Spleen (tissue), 13 donors: ENCODE measurements at places on chromosomes 5 and 9. TPM values are rescaled to one million over a fixed set of nuclear protein-coding genes. Genes with fewer than 3 reads are reported as not detected.

DNA sequence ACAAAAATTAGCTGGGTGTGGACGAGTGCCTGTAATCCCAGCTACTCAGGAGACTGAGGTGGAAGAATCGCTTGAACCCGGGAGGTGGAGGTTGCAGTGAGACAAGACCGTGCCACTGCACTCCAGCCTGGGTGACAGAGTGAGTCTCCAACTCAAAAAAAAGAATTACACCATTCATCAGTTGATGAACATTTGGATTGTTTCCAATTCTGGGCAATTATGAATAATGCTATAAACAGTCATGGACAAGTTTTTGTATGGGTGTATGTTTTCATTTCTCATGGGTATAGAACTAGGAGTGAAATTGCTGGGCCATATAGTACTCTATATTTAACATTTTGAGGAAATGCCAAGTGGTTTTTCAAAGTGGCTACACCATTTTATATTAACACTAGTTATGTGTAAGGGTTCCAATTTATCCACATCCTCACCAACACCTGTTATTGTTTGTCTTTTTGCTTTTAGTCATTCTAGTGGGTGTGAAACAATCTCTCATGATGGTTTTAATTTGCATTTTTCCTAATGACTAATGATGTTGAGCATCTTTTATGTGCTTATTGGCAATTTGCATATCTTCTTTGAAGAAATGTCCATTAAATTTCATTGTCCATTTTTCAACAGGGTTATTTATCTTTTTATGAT is 9.0 kb upstream of the CCDC125 start:
- no peak overlapping the region for H3K4me3 ChIP-seq
- no peaks in the 10 kb centered on the region for H3K4me1 ChIP-seq
- no peaks in the 10 kb centered on the region for H3K36me3 ChIP-seq
- no peak overlapping the region for H3K27ac ChIP-seq
- no peaks in the 10 kb centered on the region for H3K27me3 ChIP-seq

DNA sequence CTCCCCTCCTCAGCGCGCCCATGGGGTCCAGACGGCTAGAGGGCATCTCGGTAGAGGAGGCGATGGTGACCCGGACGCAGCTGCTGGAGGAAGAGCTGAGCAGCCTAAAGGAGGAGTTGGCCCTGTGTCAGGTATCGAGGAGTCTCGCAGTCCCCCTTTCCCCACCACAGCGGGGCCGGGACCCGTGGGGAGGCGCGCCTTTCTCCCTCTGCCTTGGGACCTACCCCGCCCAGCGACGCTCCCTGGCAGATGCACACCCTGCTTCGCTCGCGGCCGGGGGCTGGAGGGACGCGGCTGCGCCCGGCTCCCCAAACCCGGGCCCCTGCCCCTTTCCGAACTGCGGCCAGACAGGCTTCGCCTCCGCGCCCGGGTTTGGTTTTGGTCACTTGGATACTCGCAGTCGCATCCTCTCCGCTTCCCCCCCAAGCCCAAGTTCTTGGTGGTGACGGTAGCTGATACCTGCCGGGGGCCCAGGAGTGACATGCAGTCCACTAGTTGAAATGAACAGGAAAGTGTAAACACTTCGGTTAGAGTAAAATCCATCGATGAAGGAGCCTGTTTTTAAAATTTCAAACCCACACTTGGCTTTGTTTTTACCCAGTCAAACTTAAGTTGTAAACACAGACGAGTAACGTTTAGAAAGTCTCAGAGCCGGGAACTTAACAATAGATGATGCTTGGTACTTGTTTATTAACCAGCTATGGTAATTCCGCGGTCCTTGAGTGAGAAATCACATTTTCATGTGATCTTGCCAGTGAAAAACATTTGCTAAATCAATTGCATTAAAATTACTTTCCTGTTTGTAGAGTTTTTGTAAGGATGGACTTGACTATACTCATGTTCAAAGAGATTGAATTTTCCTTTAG is 688 bp downstream of the CNTLN start:
- peak; percentile 81 for DNase-seq
- H3K27ac ChIP-seq, result peak overlapping the region; percentile 90
- no peaks in the 10 kb centered on the region for H3K27me3 ChIP-seq
- no peaks in the 10 kb centered on the region for H3K36me3 ChIP-seq

- DNase-seq, result no peak
- peaks cover 52% of the 10 kb centered on the region for H3K36me3 ChIP-seq
- H3K27me3 ChIP-seq, result no peaks in the 10 kb centered on the region
- H3K27ac ChIP-seq, result peak overlapping the region; percentile 7
These were observed 13.6 kb downstream of the SLF1 start for GRCh38 chr5:94632024-94632423.

Gene HSDL2
- total RNA-seq, result 31.0 TPM

DNA sequence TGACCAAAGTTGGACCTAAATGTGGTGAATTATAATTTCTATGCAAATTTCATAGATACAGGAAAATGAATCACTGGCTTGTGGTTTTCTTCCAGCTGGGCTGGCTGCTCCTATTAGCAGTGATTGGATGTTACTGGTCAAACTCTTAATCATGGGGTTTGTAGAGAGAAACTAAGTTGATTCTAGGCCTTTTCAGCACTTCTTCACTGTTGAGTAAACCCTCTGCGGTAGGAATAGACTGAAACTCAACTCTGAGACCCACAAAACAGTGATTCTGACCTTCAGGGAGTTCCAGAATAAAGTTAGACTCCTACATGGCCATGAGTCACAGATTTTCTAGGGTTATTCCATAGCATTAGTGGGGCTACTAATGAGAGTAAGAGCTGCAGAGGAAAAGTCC is 47.9 kb upstream of the FKTN start:
- no peak overlapping the region for H3K4me3 ChIP-seq
- no peak for DNase-seq
- H3K27ac ChIP-seq, result no peak overlapping the region
- no peaks in the 10 kb centered on the region for H3K27me3 ChIP-seq
- no peaks in the 10 kb centered on the region for H3K4me1 ChIP-seq
